GM13977 (cell line): ENCODE measurements at places on chromosomes 2 and 18.
A peak's percentile ranks its signal among the peaks of the same experiment; 100 is the strongest.

DNA sequence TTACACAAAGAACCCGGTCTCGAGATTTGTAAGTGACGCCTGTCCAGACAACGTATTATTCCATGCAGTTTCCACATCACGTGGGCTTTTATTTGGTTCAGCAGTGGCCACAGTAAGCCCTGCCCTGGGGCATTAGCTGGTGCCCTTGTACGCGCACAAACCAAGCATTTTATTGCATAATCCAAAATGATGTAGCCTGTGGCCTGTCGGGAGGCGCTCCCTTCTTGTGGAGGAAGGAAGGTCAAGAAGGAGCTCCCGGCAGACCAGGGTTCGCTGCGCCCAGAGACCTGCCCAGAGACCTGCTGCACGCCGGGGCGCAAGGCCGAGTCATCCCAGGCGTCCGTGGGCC lies 179.6 kb upstream of the ALKAL2 start:
- DNase-seq, result no peak

GRCh38 chr2:23563673-23564614 lies 179.0 kb downstream of the KLHL29 start:
- DNase-seq, result no peak

- no peak for DNase-seq
These were observed 130.0 kb upstream of the CTDP1 start for GRCh38 chr18:79549638-79550000.

DNA sequence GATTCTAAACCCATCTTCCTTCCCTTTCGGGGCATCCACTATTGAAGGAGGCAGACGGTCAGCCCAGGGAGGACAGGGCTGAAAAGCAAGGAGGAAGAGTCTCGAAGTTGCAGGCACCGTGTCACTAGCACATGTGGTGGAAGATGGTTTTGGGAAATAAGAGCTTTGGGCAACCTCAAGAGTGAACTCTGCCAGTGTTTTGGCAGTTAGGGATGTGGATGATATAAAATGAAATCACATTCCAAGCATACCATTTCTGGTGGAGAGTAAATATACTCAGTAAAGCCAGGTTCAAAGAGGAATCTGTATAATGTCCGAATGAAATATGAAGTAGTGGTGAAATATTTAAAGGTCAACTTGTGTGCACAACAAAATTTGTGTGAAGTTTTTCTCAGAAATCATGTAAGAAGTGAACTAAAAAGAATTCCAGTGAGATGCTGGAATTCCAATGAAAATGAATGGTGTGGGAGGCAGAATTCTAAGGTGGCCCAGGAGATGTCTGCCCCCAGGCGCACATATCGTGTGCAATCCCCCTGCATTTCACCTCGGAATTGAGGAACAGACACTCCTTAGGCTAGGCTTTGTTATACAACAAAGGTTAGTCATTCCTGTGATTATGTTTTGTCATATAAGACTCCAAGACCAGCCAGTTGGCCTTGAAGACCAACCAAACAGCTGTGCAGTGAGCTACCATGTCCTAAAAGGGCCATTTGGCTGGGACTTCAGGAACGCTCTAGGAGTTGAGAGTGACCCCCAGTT lies 147.1 kb downstream of the SH3BP4 start:
- DNase-seq, result no peak

GRCh38 chr2:34004936-34005335 lies 405.8 kb upstream of the FAM98A start:
- DNase-seq, result no peak

GRCh38 chr18:63994783-63995399 lies 25.0 kb downstream of the SERPINB8 start:
- peak; percentile 58 for DNase-seq

DNA sequence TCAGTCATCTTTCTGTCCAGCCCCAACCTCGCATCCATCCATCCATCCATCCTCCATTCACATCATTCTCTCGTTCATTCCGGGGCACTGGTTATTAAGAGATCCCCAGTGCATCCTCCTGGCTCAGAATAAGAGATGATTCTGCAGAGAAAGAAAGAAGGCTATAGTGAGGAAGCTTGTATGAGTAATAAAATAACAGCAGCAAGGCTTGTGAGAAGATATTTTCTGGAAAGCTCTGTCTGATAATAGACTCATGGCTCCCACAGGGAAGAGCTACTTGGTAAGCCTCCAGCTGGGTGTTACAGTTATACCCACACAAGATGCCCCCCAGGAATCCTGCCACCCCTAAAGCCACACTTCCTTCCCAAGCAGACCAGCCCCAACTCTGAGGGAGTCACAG lies 143.2 kb downstream of the MTCL1 start:
- DNase-seq, result no peak

- no peak for DNase-seq
These were observed 1.0 kb downstream of the MARS2 start for GRCh38 chr2:197705912-197706838.

GRCh38 chr2:8624855-8625398 lies 56.9 kb upstream of the ID2 start:
- no peak for DNase-seq

DNA sequence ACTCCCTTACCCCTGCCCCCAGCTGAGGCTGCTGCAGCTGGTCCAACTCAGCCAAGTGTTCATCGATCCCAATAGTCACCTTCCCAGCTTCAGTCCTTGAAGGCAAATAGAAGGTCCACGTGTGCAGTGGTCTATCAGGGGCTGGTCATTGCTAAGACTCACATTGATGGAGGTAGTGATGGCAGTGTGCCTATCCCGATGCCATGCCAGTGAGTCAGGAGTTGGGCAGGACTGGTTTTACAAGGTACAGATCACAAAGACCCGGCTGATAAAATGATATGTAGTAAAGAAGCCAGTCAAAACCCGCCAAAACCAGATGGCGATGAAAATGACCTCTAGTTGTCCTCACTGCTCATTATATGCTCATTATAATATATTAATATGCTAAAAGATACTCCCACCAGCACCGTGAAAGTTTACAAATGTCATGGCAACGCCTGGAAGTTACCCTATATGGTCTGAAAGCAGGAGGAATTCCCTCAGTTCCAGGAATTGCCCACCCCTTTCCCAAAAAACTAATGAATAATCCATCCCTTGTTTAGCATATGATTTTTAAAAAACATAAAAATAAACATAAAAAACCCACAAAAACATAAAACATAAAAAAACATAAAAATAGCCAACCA lies 2.9 kb upstream of the C2orf80 start:
- no peak for DNase-seq

- DNase-seq, result no peak
These were observed 113.3 kb downstream of the POLE4 start for GRCh38 chr2:75071766-75072165.

- no peak for DNase-seq
These were observed 142.0 kb downstream of the SCG2 start for GRCh38 chr2:223460209-223460608.

DNA sequence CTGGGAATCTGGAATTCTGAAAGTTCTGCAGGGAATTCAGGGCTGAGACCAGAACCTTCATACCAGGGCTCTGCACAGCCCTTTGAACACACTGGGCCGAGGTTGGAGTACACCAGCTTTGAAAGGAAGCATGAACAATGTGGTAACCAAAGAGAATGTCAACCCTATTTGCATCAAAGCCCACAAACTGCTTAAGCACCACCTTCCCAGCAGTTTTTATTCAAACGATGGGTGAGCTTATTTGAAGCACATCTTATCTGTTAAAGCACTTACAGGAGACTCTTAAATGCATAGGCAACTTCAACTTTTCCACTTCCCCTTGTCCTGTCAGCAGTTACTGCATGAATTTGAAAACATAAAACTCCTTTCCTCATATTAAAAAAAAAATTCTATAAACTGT lies 96.6 kb downstream of the TXNL1 start:
- no peak for DNase-seq

DNA sequence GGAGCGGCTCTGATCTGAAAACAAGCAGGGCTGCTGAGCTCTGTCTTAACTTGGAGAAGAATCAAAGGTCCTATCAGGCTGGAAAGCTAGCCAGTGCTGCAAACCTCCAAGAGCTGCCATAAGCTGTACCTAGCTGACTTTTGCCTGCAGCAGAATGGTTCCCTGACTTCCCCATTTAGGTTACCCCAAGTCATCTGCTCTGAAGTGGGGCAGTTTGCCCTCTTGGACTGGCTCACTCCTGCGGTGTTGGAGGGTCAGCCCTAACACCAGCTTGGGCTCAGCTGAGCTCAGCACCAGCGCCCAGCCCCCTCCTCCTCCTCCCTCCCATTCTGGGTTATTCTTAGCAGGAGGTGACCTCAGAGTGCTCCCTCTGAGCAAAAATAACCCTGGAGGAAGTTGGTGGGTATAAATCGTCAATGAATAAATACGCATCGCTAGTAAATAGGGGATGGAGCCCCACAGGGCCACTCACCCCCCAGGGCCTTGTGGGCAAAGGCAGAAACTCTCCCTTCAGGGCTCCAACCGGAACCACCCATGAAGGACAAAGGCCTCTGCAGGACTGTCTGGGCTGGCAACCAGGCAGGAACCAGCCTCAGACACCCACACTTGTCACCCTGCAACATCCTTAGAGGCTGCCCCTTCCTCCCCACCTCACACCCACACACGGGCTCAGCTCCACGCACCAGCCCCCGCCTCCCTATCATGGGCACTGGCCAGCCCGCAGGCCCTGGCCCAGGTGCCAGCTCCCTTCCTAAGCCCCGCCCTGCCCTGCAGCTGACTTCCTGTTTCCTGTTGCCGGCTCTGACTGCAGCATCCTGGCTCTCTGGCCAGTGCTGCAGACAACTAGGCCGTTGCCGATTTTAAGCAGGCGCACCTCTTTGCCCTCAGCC lies 46.9 kb downstream of the DNMT3A start:
- DNase-seq, result peak; percentile 88

- DNase-seq, result no peak
These were observed 18.2 kb downstream of the AOX1 start for GRCh38 chr2:200603972-200604371.

DNA sequence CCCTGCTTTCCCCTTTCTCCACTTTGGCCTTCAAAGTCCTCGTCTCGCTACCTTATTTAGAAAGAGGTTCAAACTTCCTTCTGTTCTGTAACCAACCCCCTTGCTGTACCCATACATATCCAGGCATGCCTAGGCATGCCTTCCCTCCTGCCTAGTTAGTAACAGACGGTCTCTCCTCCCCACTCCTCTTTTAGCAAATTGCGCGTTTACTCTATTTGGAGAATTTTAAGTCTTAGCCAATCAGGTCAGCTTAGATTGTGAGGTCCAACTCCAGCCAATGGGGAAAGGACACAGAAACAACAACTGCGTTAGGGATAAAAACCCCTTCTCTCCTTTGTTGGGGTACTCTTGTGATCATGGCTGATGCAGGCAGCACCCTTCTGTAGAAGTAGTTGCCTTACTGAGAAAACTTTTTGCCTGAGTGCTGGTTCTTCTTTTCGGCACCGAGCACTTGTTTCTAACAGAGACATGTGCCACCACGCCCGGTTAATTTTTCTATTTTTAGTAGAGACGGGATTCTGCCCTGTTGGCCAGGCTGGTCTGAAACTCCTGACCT lies 85.9 kb upstream of the FOXI3 start:
- DNase-seq, result no peak

- no peak for DNase-seq
These were observed 11.2 kb downstream of the SPP2 start for GRCh38 chr2:234061624-234062257.

DNA sequence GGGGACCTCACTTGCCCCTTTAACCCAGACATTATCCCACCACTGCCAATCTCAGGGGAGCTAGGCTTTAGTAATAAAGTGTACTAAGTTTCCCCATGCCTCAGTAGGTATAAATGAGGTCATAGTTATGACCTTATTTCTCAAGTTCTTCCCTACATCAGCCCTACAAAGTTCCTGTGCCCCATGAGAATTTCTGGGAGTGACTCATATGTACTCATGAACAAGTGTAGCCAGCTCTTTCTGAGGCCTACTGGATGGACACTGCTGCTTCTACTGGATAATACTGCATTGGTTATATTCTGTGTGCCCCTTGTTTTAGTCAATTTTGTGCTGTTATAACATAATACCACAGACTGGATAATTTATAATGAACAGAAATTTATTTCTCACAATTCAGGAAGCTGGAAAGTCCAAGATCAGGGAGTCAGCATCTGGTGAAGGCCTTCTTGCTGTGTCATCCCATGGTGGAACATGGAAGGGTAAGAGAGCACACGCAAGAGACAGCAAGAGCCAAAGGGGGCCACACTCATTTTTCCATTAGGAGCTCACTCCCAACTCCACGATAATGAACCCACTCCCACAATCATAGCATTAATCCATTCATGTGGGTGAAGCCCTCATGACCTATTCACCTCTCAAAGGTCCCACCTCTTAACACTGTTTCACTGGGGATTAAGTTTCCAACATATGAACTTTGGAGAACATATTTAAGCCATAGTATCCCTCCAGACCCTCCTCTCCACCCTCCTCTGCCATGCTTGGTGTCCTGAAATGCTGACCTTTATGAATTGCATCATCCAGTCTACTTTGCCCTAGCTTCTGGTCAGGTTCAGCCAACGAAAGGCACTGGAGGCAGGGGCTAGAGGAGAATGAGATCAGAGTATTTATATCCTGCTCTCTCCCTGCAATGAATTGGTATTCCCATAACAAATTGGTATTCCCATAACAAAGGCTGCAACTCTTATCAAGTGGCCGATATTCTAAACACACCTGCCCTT lies 25.4 kb upstream of the ST3GAL5 start:
- no peak for DNase-seq

DNA sequence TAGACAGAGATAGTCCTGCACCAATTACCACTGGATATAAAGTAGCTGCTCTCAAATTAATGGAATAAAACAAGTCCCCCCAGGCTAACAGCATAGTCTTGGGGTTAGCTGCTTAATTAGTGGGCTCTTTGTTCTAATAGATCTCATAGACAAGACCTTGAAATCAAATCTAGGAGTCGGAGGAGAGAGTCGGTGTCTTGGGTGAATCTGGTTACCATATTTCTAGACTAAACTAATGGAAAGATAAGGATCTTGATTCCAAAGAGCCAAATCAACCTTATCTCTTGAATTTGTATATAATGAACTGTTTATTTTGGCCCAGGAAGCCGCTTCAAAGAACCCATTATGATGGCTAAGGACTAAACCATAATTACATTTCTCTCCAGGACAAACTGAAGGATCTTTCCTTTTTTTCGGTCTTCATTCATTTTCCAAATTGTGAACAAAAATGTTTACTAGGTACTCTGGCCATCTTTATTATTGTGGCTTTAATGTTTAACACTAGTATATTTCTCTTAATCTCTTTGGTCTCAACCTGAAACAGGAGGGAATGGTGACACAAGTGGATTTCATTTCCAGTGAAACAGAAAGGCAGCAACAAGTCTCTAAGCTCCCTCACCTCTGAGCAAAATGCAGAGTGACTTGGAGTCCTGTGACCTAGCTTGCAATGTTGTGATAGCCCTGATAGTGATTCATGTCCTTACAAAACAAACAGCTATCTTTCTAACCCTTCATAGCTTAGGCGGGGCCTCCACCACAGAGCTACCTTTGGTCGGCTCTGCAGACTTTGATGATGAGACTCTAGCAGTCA lies 137.9 kb upstream of the PARD3B start:
- no peak for DNase-seq

GRCh38 chr18:47635416-47635815 lies 295.0 kb downstream of the SMAD2 start:
- no peak for DNase-seq

GRCh38 chr2:33804155-33804554 lies 205.1 kb upstream of the FAM98A start:
- DNase-seq, result no peak

- DNase-seq, result no peak
These were observed 175.8 kb downstream of the IRS1 start for GRCh38 chr2:226623587-226624368.
